ENCODE measurements at places on chromosomes 11 and 22.

GRCh38 chr22:49733631-49734030 is 94.0 kb downstream of the BRD1 start:
- DNase-seq, result no peak

GRCh38 chr11:112606656-112607055 is 346.0 kb upstream of the PLET1 start:
- DNase-seq, result no peak

GRCh38 chr11:3049430-3050243 is 7.6 kb downstream of the CARS1 start:
- DNase-seq, result peak; percentile 97

- DNase-seq, result no peak
Observed at GRCh38 chr11:1293619-1294015, 15.8 kb downstream of the TOLLIP start.

DNA sequence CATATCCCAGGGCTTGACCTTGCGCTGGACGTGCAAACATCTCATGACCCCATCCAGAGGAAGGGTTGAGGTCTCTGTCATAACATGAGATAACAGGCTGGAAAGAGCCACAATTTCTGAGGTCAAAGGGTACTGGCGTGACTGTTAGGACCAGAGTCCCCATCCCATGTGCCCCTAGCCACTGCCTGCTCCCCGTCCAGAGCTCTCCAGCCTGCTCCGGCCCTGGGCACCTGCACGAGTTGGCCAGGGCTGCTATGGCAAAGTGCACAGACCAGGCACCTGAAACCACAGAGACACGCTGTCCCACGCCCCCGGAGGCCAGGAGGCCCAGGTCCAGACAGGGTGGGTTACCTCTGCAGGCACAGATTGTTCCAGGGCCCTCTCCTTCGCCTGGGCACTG is 58.9 kb downstream of the SHANK2 start:
- no peak for DNase-seq

- no peak for DNase-seq
Observed at GRCh38 chr11:120718171-120718570, 206.6 kb downstream of the GRIK4 start.
